CD4-positive, alpha-beta memory T cell (primary cell): ENCODE measurements at places on chromosomes 5 and 9.

DNA sequence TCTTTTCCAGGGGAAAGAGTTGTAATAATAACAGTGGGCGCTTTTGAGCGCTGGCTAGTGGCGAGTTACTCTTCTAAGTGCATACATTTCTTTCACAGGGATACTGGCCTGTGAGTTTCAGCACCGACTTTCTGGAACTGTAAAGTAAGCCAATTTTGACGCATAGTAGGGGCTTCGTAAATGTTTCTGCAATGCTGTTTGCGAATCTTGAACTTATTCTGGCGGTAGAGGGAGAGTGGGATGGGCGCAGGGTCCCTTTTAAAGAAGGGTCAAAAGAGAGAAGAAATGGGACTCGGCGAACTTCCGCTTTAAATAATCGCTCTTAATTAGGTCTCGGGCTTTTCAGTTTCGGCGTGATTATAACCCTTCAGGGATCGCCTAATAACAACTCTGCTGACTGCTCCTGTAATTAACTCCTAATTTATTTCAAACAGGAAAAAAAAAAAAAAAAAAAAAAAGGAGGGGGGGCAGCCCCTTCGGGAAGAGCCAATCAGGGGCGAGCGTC is 351 bp upstream of the MSX2 start:
- no peak for DNase-seq

- no peak for DNase-seq
Measured at GRCh38 chr5:73066466-73066865, 53.9 kb upstream of the TMEM171 start.

DNA sequence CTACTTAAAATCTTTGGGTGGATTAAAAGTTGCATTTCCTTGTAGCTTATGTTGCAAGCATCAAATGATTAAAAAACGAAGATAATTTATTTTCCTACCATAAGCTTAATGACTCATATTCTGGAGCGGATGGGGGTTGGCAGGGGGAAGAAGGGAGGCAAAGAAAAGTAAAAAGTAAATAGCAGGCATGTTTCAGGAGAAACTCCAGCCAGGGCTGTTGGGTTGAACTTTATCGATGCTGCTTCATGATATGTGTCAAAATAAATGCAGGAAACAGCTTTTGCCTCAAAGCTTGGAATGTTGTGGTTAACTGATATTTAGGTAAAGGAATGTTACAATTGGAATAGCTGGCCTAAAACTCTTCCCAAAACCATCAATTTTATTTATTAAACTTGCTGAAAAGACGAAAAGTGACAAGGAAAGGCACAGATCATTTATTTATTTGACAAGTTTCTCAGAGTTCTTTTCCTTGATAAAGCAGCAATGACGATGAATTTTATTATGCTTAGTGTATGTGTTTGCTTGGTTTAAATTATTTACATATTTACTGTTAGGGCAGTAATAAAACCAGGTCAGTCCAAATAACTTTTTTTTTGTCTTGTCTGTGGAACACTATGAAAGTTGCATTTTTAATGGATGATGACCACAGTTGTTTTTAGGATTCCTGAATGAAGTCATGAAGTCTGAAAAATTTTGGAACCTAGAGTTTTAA is 177.9 kb downstream of the PCSK1 start:
- DNase-seq: no peak

DNA sequence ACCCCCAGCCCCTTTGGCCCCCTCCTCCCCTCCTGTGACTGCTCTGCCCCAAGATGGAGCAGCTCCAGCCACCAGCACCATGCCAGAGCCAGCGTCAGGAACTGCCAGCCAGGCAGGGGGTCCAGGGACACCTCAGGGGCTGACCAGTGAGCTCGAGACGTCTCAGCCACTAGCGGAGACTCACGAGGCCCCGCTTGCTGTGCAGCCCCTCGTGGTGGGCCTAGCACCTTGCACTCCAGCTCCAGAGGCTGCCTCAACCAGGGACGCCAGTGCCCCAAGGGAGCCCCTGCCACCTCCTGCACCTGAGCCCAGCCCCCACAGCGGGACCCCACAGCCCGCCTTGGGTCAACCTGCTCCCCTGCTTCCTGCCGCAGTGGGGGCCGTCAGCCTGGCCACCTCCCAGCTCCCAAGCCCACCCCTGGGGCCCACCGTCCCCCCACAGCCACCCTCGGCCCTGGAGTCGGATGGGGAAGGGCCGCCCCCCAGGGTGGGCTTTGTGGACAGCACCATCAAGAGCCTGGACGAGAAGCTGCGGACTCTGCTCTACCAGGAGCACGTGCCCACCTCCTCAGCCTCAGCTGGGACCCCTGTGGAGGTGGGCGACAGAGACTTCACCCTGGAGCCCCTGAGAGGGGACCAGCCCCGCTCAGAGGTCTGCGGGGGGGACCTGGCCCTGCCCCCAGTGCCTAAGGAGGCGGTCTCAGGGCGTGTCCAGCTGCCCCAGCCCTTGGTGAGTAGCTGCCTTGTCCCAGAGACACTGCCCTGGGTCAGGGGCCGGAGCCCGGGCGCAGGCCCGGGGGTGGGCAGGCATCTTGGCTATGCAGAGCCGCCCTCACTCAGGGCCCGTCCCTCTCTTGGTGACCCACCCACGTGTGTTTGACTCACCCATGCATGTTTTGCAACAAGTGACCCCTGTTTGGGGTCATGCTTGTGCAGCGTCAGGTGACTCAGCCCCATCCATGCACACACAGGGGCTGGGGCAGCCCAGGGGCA is 105.2 kb downstream of the WNK2 start:
- no peak for DNase-seq

- no peak for DNase-seq
Measured at GRCh38 chr9:16708656-16709435, 161.6 kb downstream of the BNC2 start.

- no peak for DNase-seq
Measured at GRCh38 chr5:127586811-127587210, 62.1 kb upstream of the CTXN3 start.

GRCh38 chr9:73200694-73201452 is 49.2 kb downstream of the ANXA1 start:
- peak; percentile 40 for DNase-seq

GRCh38 chr9:29233193-29233592 is 1659.9 kb upstream of the C9orf72 start:
- DNase-seq: no peak

GRCh38 chr5:318931-319601 is 2.4 kb upstream of the AHRR start:
- no peak for DNase-seq

- peak; percentile 84 for DNase-seq
Measured at GRCh38 chr5:16465544-16466432, at the start of gene ZNF622. Gene ZNF622, minus strand, starts transcription at chr5:16465800. Its CDS starts 135 bp downstream, at chr5:16465665.

GRCh38 chr5:169139480-169140050 is 161.4 kb downstream of the SLIT3 start:
- DNase-seq: no peak

DNA sequence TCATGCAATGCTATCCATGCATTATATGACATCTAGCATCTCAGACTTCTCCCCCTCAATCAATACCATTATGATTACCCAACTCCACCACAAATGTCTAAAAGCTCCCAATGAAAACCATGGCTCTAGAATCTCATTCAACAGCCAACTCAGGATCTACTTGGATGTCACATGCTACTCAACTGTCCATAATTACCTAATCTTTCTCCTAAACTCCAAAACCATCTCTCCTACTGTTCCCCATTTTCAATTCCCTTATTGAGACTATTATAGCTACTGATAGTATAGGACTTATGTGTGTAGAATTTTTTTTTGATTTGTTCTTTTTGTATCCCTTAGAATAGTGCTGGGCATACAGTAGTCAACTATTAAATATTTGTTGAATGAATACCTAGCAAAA is 8.2 kb upstream of the STRBP start:
- DNase-seq: no peak

DNA sequence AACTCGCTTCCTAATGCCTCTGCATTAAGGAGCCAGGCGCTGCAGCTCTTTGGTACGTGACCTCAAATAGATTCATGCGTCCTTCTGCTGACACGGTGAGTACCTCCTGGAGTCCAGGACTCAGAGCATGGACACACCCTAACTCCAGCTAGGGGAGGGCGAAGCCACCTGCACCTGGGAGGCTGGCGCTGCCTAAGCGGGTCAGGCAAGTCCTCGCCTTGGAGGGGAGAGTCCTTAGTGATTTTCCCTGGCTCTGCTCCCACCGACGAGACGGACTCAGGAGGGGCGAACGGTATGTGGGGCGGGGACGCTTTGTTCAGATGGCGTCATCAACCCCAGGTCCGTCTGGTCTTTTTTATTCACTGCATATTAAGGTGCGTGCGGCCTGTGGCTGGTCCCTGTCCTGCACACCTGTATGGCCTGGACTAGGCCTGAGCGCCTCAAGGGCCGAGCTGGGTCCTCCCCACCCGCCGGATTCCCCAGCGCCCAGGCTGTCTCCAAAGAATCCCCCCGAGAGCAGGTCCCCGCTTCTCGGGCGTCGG is 50.3 kb downstream of the NSUN2 start:
- DNase-seq: no peak

DNA sequence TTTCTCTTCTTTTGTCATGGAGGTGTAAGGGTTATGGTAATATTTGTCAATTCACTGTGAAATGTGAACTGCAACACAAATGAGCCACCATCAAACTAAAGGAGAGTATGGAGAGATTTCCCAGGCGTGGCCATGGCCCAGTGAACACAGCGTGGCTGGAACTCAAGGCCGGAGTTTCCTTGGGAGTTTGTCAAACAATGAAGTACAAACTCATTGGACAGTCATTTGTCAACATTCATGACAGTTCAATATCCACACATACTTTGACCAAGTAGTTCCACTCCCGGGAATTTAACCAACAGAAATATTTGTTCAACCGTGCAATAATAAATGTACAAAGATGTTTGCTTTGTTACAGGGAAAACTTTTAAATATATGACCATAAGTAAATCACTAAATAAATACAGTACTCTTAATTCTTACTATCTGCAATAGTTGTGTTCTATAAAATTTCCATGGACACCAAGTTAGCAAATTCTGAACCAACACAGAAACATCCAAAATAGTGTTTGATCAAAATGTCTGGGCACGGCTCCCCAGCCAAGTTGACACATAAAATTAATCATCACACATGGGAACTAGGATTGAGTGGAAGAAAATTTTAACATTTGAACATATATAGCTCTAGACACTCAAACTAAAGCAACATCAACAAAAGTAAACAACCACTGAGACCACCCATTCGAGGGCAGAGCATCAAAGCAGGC is 87.1 kb downstream of the DIRAS2 start:
- no peak for DNase-seq

DNA sequence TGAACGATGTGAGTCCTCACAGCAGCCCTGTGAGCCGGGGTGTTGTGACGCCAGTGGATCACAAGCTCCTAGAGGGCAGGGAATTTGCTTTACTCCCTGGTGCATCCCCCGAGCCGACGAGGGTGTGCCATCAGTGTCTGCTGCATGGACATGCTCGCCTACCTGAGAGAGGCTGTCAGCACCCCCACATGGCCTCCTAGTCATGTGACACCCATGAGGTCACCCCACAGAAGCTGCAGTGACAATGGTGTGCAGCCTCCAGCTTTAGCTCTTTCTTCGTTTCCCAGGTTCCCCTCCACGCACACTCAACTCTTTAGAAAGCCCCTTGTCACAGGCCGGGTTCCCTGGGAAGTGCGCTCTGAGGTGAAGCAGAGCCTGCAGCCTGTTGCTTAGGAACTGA is 19.8 kb upstream of the GABBR2 start:
- no peak for DNase-seq

DNA sequence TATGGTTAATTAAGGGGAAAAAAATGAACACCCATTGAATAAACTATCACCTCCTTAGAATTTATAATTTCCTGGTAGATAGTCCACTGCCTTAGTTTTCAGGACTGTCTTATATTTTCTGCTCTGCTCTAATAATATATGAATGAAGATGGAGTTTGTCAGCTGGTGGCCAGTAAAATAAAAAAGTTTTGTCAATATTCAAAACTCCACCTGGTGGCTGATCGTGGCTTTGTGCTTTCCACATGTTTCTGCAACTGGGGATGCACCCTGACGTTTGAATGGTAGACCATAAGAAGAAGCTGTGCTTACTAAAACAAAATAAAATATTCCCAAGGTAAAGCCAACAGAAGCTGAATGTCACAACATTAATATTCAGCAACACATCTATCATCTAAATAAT is 286.6 kb upstream of the IZUMO3 start:
- no peak for DNase-seq

DNA sequence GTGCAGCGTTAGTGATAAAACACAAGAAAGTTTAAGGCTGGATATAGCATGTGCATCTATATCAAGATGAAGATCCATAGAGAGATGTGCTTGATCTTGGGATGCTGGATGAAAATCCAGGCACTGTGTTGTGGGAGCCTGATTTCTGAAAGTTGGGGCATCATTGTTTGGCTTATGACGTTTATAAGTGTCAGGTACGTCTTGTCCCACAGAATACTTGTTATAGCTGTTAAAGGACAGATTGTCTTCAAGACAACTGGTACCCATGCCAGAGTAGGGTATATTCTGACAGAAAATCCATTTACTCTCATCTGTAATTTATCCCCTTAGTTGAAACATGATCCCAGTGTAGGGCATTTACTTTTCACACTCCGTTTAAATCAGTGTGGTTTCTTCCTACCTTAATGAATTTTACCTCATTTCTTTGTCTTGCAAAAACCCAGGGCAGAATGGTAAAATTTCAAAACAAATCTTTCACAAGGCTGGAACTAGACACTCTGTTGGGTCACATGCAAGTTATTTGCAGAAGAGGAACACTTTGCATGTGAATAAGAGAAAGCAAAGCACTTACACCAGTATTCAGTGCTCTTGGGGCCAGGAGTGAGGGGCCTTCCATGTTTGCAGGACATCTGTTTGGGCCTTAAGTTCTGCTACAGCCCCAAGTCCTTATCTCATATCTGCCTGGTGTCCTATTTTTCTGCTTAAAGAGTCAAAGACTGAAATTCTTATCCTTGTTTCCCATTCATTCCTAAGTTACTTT is 73.3 kb downstream of the GHR start:
- DNase-seq: no peak

DNA sequence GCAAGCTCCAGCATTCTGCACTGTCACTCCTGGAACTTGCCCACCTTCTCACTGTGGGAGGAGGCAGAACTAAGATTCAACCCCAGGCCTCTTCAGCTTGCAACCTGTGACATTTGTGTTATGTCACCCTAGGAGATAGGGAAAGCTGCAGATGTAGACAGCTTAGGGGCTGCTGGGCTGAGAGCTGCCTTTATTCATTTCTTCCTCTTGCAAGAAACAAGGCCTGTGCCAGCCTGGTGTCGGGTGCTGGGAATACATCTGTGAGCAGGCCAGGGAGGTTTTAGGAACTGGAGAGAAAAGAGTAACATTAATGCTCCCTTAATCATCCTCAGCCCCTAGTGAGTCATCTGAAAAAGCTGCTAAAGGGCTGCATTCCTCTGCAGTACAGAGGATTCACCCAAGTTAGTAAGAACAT is 101.8 kb downstream of the FGF18 start:
- DNase-seq: no peak

GRCh38 chr5:32618962-32619361 is 33.6 kb downstream of the SUB1 start:
- no peak for DNase-seq

GRCh38 chr9:128634651-128635262 is 21.9 kb downstream of the DYNC2I2 start:
- no peak for DNase-seq
